A549 treated with RU486 at 1 μM for 4 hours (cell line): ENCODE measurements at places on chromosomes 13 and 19. TPM values are rescaled to one million over a fixed set of nuclear protein-coding genes. Genes with fewer than 3 reads are reported as not detected.

The MCEMP1 gene
- not detected in 5 replicates for total RNA-seq

The PEAK3 gene
- not detected in 5 replicates for total RNA-seq

The FFAR1 gene
- 0.06 TPM in 1 of 5 replicates, not detected in the others for total RNA-seq

The UNC13A gene
- 1.00 to 2.2 TPM (median 1.5 TPM) in 5 replicates for total RNA-seq

The KCNJ14 gene
- 1.1 to 2.0 TPM (median 1.2 TPM) in 5 replicates for total RNA-seq

The ZNF835 gene
- total RNA-seq: not detected in 5 replicates

The KASH5 gene
- total RNA-seq: 0.10 TPM in 1 of 5 replicates, not detected in the others

The ANGPTL8 gene
- total RNA-seq: not detected in 5 replicates

The ZNF44 gene
- 0.64 to 1.0 TPM (median 0.73 TPM) in 5 replicates for total RNA-seq

The MISP gene
- total RNA-seq: 71.8 to 97.6 TPM (median 91.6 TPM) in 5 replicates

The CCDC8 gene
- not detected in 5 replicates for total RNA-seq

The CEACAM4 gene
- total RNA-seq: not detected in 5 replicates

The ETV2 gene
- total RNA-seq: 1.4 to 2.8 TPM (median 2.2 TPM) in 5 replicates

The HSH2D gene
- 0.09 TPM in 1 of 5 replicates, not detected in the others for total RNA-seq

The PRKACA gene
- total RNA-seq: 31.1 to 34.9 TPM (median 33.2 TPM) in 5 replicates

The CD37 gene
- total RNA-seq: not detected in 5 replicates

The ACP7 gene
- 0.14 to 0.24 TPM (median 0.17 TPM) in 4 of 5 replicates, not detected in the other for total RNA-seq

The NCR1 gene
- not detected in 5 replicates for total RNA-seq

The ZNF793 gene
- 0.03 to 0.07 TPM in 2 of 5 replicates, not detected in the others for total RNA-seq

The SYDE1 gene
- 11.5 to 18.5 TPM (median 14.0 TPM) in 5 replicates for total RNA-seq

The TMEM38A gene
- total RNA-seq: 0.87 to 1.8 TPM (median 1.5 TPM) in 5 replicates

The TLE6 gene
- total RNA-seq: 3.1 to 6.1 TPM (median 5.5 TPM) in 5 replicates

The REEP6 gene
- 3.8 to 5.9 TPM (median 5.4 TPM) in 5 replicates for total RNA-seq

The INSL3 gene
- 0.57 to 0.74 TPM (median 0.67 TPM) in 5 replicates for total RNA-seq

The CYTH2 gene
- 51.2 to 62.6 TPM (median 58.0 TPM) in 5 replicates for total RNA-seq

The KCNN1 gene
- total RNA-seq: 0.38 to 0.98 TPM (median 0.47 TPM) in 5 replicates
